Mesothelial cell of epicardium (in vitro differentiated cells): ENCODE measurements at places on chromosomes 7 and 10. TPM values are rescaled to one million over a fixed set of nuclear protein-coding genes. Genes with fewer than 3 reads are reported as not detected.

Gene LIPM
- total RNA-seq, result not detected in 3 replicates

Gene LRRC17
- total RNA-seq, result 42.0 to 45.5 TPM (median 43.1 TPM) in 3 replicates

Gene SLC26A4
- 0.14 to 0.16 TPM in 2 of 3 replicates, not detected in the other for total RNA-seq

Gene WIPF3
- total RNA-seq, result 7.1 to 7.9 TPM (median 7.3 TPM) in 3 replicates

Gene GLRX3
- 70.0 to 76.8 TPM (median 74.6 TPM) in 3 replicates for total RNA-seq

Gene ENTPD1
- total RNA-seq, result 1.1 to 1.5 TPM (median 1.2 TPM) in 3 replicates

Gene TRDMT1
- 8.2 to 12.3 TPM (median 8.6 TPM) in 3 replicates for total RNA-seq

Gene OGA
- total RNA-seq, result 162 to 168 TPM (median 165 TPM) in 3 replicates

Gene GDF10
- total RNA-seq, result 1.7 to 2.1 TPM (median 1.8 TPM) in 3 replicates

Gene PODXL
- 213 to 245 TPM (median 216 TPM) in 3 replicates for total RNA-seq

Gene GNAT3
- total RNA-seq, result not detected in 3 replicates

GRCh38 chr10:99569253-99569939 is 36.7 kb downstream of the NKX2-3 start:
- DNase-seq, result no peak
- H3K27me3 ChIP-seq, result peaks cover 19% of the 10 kb centered on the region
- H3K4me3 ChIP-seq, result no peak overlapping the region

DNA sequence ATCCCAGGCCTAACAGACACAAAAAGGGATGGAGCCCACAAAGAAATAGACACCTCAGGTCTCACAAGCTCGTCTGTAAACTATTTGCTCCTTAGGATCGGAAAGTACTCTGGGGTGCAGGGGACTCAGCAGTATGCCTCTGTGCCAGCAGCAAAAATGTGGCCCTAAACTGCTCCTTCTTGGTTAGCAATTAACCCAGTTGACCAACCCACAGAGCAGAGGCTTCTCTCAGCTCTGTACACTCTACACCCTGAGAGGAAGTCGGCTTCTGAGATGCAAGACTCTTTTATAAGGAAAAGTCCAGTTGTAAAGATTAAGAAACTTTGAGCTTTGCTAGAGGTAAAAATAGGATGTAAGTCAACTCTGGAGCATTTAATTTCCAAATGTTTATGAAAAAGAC is 156.3 kb upstream of the PRSS58 start:
- no peak for DNase-seq
- no peaks in the 10 kb centered on the region for H3K27me3 ChIP-seq
- no peak overlapping the region for H3K27ac ChIP-seq

GRCh38 chr7:152013230-152013629 is 12.2 kb upstream of the GALNT11 start:
- DNase-seq, result no peak
- H3K4me1 ChIP-seq, result no peaks in the 10 kb centered on the region
- H3K27ac ChIP-seq, result no peak overlapping the region
- H3K4me3 ChIP-seq, result no peak overlapping the region
- no peaks in the 10 kb centered on the region for H3K36me3 ChIP-seq

DNA sequence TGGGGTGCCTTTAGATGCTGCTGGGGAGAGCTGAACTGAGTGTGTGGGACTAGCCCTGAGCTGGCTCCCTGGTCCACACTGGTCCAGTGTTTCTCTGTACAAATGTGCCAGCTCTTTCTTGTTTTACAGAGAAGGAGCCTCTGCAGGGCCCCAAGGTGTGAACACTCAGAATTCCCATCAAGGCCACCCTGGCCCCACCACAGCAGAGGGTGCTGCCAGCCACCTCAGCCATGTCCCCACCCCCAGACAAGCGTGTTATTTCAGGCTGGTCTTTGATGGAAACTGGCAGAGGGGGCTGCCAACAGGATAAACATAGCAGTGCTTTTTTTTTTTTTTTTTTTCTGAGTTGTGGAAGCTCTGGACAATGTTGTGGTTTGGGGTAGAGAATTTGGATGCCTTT is 68.5 kb upstream of the LRRC18 start:
- peaks cover 9% of the 10 kb centered on the region for H3K27me3 ChIP-seq
- H3K36me3 ChIP-seq, result no peaks in the 10 kb centered on the region
- DNase-seq, result no peak
- no peak overlapping the region for H3K4me3 ChIP-seq
- no peak overlapping the region for H3K27ac ChIP-seq

DNA sequence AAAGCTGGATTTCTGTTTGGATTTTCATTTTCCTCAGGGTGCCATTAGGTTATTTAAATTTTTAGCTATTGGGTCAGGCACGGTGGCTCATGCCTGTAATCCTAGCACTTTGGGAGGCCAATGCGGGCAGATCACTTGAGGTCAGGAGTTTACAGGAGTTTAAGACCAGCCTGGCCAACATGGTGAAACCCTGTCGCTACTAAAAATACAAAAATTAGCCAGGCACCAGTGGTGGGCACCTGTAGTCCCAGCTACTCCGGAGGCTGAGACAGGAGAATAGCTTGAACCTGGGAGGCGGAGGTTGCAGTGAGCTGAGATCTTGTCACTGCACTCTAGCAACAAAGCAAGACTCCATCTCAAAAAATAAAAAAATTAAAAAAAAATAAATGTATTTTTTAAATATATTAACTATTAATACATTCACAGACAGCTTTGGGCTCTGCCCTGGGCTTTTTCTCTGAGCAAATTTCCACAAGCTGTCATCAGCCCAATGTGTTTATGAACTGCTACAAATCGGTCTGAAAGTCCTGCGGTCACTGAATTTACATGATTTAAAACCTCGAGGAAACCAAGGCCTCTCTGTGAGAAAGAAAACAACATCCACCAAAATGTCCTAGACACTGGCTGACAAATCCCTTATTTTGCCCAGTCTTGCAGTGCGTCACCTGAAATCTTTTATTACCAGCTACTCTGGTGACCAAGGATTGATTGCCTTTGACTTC is 19.2 kb upstream of the PLEKHS1 start:
- peaks cover 20% of the 10 kb centered on the region for H3K36me3 ChIP-seq
- H3K4me3 ChIP-seq, result no peak overlapping the region
- no peak overlapping the region for H3K27ac ChIP-seq
- no peak for DNase-seq

DNA sequence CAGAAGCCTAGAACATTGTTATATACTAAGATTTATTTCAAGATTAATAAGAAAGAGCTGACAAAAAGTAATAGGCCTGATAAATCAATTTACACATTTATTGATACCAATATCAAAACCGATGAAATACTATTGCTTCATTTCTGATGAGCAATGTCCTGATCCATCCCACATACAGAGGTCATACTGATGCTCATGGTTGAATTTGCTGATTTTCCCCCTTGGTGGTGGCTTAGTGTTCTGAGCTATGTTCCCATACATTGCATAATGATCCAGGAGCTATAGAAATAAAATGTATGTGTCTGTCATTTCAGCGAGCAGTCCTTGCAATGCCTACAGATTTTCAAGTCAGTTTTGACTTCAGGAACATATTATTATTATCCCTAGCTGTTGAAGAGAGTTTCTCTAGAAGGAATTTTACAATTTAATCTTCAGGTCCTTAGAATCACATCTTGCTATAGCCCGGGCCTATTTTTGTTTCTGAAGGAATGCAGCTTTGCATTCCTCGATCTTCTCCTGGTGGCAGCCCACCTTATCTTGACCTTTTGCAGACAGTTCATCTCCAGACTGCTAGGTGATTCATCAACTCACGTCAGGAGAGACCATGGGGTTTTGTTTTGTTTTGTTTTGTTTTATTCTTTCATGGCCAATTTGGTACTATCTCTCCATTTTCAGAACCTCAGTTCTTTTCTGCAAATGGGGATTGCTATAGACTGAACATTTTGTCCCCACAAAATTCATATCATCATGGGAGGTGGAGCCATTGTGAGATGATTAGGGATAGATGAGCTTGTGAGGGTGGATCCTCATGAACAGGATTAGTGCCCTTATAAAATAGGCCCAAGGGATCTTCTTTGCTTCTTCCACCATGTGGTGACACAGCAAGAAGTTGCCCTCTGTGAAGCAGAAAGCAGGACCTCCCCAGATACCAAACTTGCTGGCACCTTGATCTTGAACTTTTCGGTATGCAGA is 465.6 kb upstream of the IGFBP3 start:
- no peak for DNase-seq
- H3K36me3 ChIP-seq, result peaks cover 26% of the 10 kb centered on the region
- H3K4me3 ChIP-seq, result no peak overlapping the region

DNA sequence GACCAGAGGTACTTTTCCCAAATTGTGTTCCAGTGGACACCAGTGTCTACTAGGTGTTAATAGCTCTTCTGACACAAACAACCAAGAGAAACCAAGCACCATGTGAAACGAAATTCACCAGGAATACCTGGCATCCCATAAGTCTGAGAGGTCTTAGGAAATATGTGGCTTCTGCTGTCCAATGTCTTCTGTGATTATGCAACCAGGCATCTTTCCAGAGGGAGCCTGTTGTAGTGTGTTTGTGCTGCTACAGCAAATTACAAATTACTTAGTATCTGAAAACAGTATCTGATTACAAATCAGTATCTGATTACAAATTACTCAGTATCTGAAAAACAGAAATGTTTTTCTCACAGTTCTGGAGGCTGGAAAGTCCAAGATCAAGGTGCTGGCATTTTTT is 133.6 kb upstream of the NPVF start:
- H3K36me3 ChIP-seq, result no peaks in the 10 kb centered on the region
- H3K27me3 ChIP-seq, result no peaks in the 10 kb centered on the region
- H3K27ac ChIP-seq, result no peak overlapping the region
- peaks cover 24% of the 10 kb centered on the region for H3K4me1 ChIP-seq
- no peak overlapping the region for H3K4me3 ChIP-seq
- DNase-seq, result no peak

GRCh38 chr10:12041766-12042408 is 722 bp downstream of the UPF2 start:
- DNase-seq, result no peak
- H3K36me3 ChIP-seq, result no peaks in the 10 kb centered on the region
- H3K27ac ChIP-seq, result peak overlapping the region; percentile 94
- H3K4me1 ChIP-seq, result peaks cover 20% of the 10 kb centered on the region

DNA sequence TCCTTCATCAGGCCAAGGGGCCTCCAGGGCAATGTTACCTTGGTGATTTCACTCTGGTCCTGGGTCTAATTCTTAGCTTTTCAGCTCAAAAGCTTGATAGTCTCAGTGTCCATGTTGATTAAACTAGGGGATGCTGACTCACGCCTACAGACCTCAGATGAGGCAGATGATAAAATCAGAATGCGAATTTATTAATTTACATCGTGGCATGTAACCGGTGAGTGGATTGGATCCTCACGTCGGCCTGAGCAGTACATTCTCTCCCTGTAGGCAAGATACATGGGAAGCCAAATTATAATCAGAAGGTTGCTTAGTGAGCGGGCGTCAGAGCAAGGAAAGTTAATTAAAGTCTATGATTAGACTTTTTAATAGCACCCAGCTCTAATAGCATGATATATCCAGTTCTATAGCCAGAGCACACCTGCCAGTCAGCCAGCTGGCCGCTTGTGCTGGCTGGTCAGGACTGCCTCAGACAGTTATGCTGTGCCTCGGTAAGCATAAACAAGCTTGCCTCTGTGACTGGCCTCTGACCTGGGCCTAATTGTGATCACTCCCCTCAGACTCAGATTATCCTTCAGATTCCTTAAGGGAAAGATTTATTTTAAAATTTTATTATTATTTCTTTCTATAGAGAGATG is 20.2 kb upstream of the CPA5 start:
- no peaks in the 10 kb centered on the region for H3K27me3 ChIP-seq
- H3K36me3 ChIP-seq, result peaks cover 2% of the 10 kb centered on the region
- H3K4me3 ChIP-seq, result no peak overlapping the region
- H3K27ac ChIP-seq, result peak overlapping the region; percentile 85
- peaks cover 33% of the 10 kb centered on the region for H3K4me1 ChIP-seq

- no peaks in the 10 kb centered on the region for H3K36me3 ChIP-seq
- H3K4me3 ChIP-seq, result no peak overlapping the region
- no peak for DNase-seq
- H3K27me3 ChIP-seq, result no peaks in the 10 kb centered on the region
These were observed 93.0 kb upstream of the KCTD7 start for GRCh38 chr7:66535414-66536329.

DNA sequence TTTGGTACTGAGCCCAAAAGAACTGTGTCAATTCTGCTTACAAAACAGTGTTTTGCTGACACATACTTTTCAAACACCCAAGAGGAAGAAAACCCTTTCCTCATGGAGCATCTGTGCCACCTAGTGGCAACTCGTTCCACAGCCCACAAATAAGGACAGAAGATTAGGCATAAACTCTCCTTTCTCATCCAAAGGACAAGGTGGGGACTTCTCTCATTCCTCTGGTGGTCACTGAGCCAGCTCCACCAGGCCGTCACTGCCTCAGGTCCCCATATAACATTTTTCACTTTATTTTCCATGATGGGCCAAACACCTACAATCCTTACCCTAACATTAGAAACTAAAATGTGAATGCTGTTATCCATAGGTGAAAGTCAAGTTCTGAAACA is 76.9 kb downstream of the RNF216 start:
- H3K36me3 ChIP-seq, result peaks cover 16% of the 10 kb centered on the region
- peak overlapping the region; percentile 9 for H3K27ac ChIP-seq
- H3K4me1 ChIP-seq, result peaks cover 8% of the 10 kb centered on the region

DNA sequence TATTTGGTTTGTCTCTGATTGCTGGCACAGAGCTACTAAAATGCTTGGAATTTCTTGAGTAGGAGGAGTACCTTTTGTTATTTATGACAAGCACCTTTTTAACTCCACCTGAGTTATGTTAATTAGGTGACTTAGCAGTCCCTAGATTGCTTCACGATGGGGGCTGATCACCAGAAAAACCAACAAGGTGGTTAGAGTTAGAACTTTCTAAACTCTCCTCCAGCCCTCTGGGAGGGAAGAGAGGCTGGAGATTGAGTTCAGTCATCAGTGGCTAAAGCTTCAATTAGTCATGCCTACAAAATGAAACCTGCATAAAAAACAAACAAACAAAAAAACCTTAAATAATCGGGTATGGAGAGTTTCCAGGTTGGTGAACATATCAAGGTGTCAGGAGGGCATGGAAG is 23.6 kb upstream of the ING3 start:
- no peaks in the 10 kb centered on the region for H3K27me3 ChIP-seq
- DNase-seq, result no peak
- H3K27ac ChIP-seq, result peak overlapping the region; percentile 30
- H3K4me3 ChIP-seq, result no peak overlapping the region

GRCh38 chr7:73678862-73679261 is 4.4 kb downstream of the DNAJC30 start:
- DNase-seq, result no peak
- H3K27me3 ChIP-seq, result no peaks in the 10 kb centered on the region
- peaks cover 23% of the 10 kb centered on the region for H3K4me1 ChIP-seq
- peaks cover 19% of the 10 kb centered on the region for H3K36me3 ChIP-seq
- no peak overlapping the region for H3K4me3 ChIP-seq

GRCh38 chr7:138750901-138751464 is 46.8 kb upstream of the TMEM213 start:
- no peak overlapping the region for H3K4me3 ChIP-seq
- no peaks in the 10 kb centered on the region for H3K27me3 ChIP-seq
- no peak for DNase-seq

DNA sequence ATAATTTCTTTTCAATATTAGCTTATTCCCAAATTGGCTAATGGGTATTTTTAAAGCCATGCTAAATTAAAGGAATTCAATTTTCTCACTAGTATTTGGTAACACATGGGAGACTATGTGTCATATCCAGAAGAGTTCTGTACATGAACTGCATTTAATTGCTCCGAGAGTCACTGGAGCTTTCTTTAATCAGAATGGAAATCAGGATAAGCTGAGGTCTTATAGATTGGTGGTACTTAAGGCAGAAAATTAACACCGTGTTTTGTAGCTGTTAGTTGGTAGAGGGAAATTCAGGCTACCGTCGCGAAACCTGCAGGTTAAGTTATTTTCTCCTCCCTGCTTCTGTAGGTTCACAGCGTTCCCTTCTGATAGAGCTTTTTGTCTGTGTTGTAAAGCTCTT is at the start of gene WEE2:
TSS of gene WEE2 (plus strand) at position 3 of the 400 bp plus-strand sequence. CDS start 406 bp downstream, outside the sequence.
- no peak for DNase-seq
- H3K36me3 ChIP-seq, result no peaks in the 10 kb centered on the region
- H3K27me3 ChIP-seq, result peaks cover 7% of the 10 kb centered on the region
- no peak within 1 kb of the TSS for H3K27ac ChIP-seq
- no peaks in the 10 kb centered on the region for H3K4me1 ChIP-seq
